ENCODE measurements at places on chromosomes 12 and 14.

- DNase-seq = peak; percentile 45
Observed at GRCh38 chr14:58638231-58639197, 752 bp downstream of the DACT1 start.

- DNase-seq = no peak
Observed at GRCh38 chr12:131189781-131190180, 236.1 kb downstream of the ADGRD1 start.

DNA sequence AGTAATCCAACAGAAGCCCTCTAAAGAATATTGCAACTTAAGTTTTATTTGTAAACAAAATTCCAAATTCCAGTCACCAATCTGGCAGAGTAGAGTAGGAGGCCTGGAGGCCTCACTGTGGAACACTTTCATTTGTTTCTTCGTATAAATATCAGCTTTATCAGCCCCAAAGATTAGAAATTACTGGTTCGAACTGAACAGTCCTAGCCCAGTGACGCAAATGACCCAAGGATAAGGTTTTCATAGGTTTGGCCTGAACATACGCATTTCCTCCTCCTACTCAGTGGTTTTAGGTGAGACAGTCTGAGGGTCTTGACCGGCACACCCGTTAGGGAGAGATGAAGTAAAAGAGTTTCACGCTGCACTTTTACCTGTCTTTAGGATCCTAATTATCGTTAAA is 1.7 kb downstream of the CDC42BPB start:
- peak; percentile 23 for DNase-seq

DNA sequence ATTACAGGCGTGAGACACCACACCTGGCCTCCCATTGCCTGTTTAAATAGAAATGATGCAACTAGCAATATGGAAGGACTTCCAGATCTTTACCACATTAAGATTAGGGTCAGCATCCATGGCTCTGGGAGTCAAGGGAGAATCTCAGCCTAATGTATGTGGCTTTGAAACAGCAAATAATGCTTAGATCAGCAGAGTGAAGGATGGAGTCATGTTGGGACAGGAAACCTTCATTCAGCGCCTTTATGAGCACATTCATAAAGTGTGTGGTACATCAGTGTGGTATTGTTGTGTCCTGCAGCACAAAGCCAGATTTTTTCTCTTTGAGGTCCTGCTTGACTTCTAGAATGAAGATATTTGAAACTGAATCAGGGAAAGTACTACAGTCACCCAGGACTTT is 15.3 kb upstream of the SPSB2 start:
- no peak for DNase-seq

- DNase-seq = peak; percentile 12
Observed at GRCh38 chr12:10965476-10965875, 21.2 kb downstream of the TAS2R50 start.

- no peak for DNase-seq
Observed at GRCh38 chr12:7064516-7064915, 4.0 kb downstream of the C1S start.

DNA sequence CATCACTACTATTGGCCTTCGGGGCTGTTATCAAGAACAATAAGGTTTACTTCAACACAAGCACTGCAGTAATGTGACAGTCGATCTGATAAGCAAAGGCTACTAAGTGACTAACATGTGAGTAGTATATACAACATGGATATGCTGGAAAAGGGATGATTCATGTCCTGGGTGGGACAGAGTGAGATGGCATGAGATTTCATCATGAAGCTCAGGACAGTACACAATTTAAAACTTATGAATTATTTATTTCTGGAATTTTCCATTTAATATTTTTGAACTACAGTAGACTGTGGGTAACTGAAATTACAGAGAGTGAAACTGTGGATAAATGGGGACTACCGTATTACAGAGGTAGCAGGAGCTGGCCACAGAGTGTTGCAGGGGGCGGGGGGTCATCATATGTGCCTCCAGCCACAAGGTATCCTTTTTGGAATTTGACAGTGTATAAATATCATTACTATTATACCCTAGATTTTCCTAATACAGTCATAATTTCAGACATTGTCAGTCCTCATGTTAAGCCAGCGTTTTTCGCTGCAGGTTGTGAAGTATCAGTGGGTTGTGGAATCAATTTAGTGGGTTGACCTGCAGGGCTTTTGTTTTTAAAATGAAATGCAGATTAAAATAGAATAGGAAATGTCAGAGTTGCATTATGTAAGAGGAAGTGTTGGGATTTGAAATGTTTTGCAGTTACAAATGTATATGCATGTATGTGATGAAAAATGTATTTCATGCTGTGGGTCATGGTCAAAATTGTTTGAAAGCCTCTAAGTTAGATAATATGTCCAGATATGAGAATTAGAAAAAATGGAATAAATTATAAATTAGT is 148.0 kb upstream of the NUDT4 start:
- DNase-seq = peak; percentile 84

DNA sequence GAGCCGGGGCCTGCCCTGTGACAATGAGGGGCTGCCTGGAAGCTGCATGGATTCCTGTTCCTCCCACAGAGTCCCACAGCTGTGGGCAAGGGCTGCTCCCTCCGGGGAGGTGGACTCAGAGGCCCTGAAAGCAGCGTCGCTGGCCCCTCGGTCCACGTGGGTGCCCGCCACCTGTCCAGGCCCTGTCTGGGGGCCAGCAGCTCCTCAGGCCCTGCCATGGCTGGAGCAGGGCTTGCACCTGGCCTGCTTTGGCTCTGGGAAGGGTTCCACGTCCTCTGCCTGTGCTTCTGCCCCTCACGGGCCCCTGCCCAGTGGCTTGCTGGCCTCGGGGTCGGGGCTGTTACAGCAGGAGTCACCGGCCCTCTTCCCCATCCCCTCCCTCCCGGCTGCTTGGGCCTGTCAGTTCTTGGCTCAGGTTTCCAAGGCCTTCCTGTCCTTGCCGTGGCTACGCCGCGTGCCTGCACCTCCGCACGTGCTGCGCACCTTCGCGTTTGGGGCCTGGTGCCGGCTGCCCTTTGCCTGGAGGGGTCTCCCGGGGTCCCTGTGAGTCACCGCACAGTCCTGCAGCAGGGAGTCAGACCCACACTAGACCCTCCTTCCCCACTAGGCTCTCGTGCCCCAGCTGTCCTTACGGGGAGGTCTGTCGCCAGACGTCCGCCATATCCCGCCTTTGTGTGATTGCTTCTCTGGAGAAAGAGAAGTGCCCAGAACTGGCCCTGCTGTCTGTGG is 5.8 kb downstream of the FBRSL1 start:
- no peak for DNase-seq

DNA sequence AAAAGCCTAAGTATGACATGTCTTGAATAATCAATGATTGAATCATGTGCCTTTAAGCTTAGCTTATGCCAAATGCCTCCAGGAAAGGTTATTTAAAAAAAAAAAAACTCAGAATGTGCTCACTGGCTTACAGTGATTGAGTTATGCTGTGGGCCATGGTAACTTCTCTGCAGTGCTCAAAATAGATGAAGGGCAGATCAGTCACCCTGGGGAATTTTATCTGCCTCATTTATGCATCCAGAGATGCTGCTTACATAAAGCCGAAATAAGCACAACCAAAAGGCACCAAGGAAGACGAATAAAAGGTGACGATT is 118.7 kb upstream of the MDM1 start:
- no peak for DNase-seq

DNA sequence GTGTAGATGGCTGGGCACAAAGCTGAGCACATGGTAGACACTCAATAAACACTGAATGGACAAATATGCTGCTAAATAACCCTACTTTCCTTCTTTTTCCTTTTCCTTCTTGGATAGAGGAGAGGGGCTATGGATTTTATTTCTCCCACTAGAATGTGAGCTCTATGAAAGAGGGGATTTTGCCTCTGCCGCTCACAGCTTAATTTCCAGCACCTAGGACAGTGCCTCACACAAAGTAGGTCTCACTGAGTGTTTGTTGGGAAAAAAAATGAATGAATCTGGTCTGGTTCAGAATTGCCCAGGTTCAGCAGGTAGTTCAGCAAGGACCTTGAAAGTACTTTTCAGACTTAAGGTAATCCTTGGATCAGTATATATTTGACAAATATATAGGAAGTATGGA is 65.5 kb downstream of the WSCD2 start:
- no peak for DNase-seq

Measured in choroid plexus epithelial cell (primary cell).